ENCODE measurements at places on chromosomes 13 and 19.

DNA sequence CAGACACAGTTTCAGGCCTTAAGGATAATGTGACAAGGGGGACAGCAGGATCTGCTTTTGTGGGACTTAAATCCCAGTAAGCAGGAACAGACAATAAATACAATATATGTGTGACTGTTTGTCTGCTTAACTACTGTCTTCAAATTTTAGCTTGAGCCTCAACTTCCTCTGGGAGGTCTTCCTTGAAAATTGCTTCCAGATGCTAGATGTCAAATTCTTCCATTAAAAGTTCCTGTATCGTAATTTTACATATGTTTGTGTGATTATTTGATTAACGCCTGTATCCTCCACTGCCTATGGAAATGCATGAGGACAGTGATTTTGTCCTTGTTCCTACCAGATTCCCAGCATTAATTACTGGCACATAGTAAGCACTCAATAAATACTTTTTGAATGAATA, 385.5 kb downstream of the NDFIP2 start:
- DNase-seq: no peak

GRCh38 chr19:27652281-27652680, 1560.7 kb downstream of the UQCRFS1 start:
- no peak for DNase-seq

- DNase-seq: peak; percentile 34
These were observed 626.9 kb downstream of the EFNB2 start for GRCh38 chr13:105908586-105908985.

DNA sequence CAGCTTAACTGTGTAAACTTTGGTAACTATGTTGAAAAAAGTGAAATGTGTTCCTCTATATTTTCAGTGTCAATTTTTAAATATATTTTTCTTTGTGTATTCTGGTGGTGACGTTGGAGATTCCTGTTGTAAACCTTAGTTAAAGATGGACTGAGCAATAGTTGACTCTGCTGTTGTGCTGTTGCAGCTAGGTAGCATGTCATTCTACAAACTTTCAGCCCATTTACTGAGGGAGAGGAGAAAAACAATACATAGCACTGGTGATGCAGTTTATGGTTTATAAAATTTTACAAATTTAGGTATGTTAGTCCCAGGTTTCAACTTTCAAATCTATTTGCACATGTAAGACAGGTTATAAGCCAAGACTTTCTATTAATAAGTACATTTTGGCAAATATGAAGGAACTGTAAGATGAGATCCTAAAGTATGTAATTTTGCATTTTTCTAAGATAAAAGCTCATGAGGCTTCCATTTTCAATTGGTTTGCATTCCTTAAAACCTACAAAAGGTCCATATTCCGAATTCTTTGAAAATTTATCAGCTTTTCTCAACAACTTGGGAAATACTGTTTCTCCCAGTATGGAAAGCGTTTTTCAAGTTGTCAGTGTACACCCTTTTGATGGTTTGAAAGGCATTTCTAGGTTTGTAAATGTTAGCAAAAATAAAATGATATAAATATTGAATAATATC, 1.5 kb downstream of the NDFIP2 start:
- peak; percentile 31 for DNase-seq

DNA sequence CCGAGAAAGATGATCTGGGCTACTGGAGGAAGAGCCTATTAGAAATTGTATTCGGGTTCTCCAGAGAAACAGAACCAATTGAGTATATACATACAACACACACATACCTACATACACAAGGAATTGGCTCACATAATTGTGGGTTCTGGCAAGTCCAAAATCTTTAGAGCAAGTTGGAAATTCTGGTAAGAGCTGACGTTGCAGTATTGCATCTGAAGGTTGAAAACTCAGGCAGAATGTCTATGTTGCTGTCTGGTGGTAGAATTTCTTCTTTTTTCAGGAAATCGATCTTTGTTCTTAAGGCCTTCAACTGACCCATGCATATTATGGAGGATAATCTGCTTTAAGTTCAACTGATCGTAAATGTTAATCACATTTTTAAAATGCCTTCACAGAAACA, 15.5 kb upstream of the OLFM4 start:
- no peak for DNase-seq

- DNase-seq: no peak
These were observed at the start of gene MLNR for GRCh38 chr13:49220036-49220855. Gene MLNR (plus strand): TSS chr13:49220338. CDS start chr13:49220338, 0 bp downstream.

Measured in EL (cell line).